Activated CD4-positive, alpha-beta T cell treated with anti-CD3 and anti-CD28 coated beads, Interleukin-2, amount 10 ng/mL, durations not matched to agents 7 days and 5 days (primary cell): ENCODE measurements at places on chromosomes 3 and 15. TPM values are rescaled to one million over a fixed set of nuclear protein-coding genes. Genes with fewer than 3 reads are reported as not detected.

- H3K4me1 ChIP-seq = peaks cover 17% of the 10 kb centered on the region
- no peak overlapping the region for H3K27ac ChIP-seq
- no peak overlapping the region for H3K4me3 ChIP-seq
- DNase-seq = no peak
- H3K36me3 ChIP-seq = no peaks in the 10 kb centered on the region
These were observed 5.8 kb downstream of the RBMS3 start for GRCh38 chr3:29286478-29287240.

ALCAM gene
- total RNA-seq = 3.8 TPM

DNA sequence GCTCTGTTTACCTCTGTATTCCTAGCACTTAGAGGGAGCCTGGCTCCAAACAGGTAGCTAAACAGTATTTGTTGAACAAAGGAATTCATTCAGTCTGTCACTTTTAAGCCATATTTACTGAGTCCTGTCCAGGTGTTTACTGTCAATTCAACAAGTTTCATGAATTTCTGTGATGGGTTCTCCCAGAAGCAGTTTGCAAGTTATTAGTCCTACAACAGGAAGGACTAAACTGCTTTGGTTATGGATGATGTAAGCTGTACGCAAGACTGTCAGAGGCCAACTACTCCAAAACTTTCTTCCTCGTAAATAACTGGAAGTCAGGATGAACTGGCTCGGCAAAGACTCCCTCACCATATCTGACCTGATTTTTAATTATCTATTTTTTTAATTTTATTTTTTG, 25.1 kb downstream of the STIMATE start:
- no peaks in the 10 kb centered on the region for H3K27me3 ChIP-seq
- peaks cover 39% of the 10 kb centered on the region for H3K4me1 ChIP-seq
- no peak for DNase-seq
- H3K27ac ChIP-seq = no peak overlapping the region

DUOX1 gene
- not detected for total RNA-seq

GRCh38 chr3:23607184-23607847, 198.4 kb upstream of the UBE2E1 start:
- H3K4me3 ChIP-seq = no peak overlapping the region
- H3K27me3 ChIP-seq = no peaks in the 10 kb centered on the region
- no peak overlapping the region for H3K27ac ChIP-seq
- DNase-seq = no peak
- H3K4me1 ChIP-seq = no peaks in the 10 kb centered on the region
